ENCODE measurements at places on chromosomes 1 and 21.

- DNase-seq: no peak
Observed at GRCh38 chr1:27218736-27219135, 15.7 kb upstream of the WDTC1 start.

GRCh38 chr21:42291751-42292562, 23.3 kb downstream of the TFF3 start:
- DNase-seq: no peak

DNA sequence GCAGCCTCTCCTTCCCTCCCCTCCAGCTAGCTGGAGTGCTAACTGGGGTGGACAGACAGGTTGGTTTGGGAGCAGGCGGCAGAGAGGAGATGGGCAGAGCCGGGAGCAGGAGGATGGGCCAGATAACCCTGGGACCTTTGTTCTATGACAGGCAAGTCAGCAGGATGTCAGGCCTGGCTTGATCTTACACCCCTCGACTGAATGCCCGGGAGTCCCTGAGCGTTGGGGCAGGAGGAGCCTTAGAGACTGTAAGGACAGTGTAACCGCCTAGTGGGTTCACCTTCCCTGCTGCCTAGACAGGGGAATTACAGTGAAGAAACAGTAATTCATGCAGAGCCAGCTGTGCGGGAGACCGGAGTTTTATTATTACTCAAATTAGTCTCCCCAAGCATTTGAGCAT, 60.2 kb downstream of the MDM4 start:
- DNase-seq: no peak

- DNase-seq: peak; percentile 14
Observed at GRCh38 chr1:239386453-239387303, at the start of gene CHRM3. Gene CHRM3, plus strand, starts transcription at chr1:239386568. Its CDS starts 520,884 bp downstream, at chr1:239907452.

GRCh38 chr1:230215031-230215430, 148.0 kb downstream of the GALNT2 start:
- DNase-seq: no peak

- DNase-seq: no peak
Observed at GRCh38 chr1:245752561-245752960, 597.8 kb downstream of the KIF26B start.

DNA sequence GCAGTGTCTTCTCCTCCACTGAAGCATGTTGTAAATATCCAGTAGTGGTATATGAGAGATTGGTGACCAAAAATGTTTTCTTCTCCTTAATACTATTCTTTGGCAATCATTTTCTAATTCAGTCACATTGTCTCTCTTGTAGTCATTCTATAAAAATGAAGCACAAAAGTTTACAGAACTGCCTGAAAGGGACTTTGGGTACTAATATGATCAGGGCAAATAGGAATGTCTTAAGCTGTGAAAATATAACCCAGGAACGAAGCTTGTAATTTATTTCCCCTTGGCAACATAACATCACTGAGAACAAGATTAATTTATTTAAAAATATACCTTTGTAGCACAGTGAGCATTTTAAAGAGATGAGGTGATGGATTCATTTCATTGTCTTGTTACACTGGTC, 4.9 kb downstream of the B3GALT2 start:
- no peak for DNase-seq

DNA sequence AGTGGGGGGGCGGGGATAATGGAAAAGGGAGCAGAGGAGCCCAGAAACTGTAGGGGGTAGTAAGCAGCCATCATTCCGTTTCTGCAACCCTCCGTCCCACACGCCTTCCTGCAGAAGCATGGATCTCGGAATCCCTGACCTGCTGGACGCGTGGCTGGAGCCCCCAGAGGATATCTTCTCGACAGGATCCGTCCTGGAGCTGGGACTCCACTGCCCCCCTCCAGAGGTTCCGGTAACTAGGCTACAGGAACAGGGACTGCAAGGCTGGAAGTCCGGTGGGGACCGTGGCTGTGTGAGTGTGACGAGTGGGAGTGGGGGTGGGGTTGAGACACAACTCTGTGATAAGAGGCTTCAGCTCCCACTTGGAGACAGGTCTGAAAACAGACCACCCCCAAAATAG, 706 bp downstream of the CREB3L4 start:
- no peak for DNase-seq

- no peak for DNase-seq
Observed at GRCh38 chr1:112444269-112444668, 48.3 kb downstream of the CTTNBP2NL start.

GRCh38 chr1:177278626-177279390, 108.0 kb downstream of the BRINP2 start:
- no peak for DNase-seq

GRCh38 chr1:1779691-1780597, 1.7 kb upstream of the NADK start:
- DNase-seq: no peak

- DNase-seq: no peak
Observed at GRCh38 chr1:65688848-65689247, 103.8 kb upstream of the PDE4B start.

GRCh38 chr1:161351482-161351881, 16.2 kb downstream of the CFAP126 start:
- no peak for DNase-seq

DNA sequence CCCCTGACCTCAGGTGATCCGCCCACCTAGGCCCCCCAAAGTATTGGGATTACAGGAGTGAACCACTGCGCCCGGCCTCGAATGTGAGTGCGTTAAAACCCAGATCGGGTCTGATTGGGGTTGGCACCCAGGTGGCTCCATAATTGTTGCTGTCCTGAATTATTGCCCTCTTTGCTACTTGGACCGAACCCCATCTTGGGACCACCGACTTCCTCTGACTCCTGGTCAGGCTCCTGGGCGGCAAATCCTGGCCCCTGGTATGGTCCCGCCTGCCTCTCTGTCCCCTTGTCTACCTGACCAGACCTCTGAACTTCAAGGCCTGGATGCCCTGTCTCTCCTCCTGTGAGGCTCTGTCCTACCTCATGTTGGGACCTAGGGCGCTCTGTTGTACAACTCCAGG, 32.8 kb downstream of the L1TD1 start:
- no peak for DNase-seq

DNA sequence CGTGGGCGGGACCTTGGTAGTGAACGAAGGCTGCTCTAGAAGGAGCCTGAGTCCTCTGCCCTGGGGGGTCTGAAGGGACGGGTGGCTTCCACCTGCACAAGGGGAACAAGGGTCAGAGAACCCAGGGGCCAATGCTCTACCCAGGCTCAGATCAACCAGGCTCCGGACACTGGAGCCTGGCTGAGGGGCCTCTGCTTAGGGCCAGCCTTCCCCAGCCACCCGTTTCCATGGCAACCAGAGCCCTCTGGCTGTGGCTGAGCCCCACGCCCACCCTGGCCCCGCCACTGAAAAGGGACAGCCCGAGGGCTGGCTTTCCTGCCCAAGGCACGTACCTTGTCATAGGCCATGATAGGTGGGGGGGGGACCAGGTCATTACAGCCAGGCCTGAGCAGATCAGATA, 724.6 kb downstream of the PTPRU start:
- DNase-seq: no peak

DNA sequence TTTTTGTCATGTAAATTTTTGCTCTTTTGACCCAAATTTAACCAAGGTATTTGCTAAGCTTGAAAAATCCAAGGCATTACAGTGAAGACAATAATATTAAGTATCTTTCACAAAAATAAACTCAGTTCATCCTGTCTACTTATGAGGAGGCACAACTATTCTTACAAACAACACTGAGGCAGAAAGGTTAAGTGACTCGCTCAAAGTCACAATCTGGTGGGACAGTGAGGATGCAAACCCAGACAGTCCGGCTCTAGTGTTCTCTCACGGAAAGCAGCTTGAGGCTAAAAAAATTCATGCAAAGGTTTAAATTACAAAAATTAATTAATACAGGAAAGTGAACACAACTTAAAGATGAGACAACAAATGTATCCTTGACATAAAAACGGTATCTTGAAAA, 125.3 kb downstream of the SIPA1L2 start:
- no peak for DNase-seq

DNA sequence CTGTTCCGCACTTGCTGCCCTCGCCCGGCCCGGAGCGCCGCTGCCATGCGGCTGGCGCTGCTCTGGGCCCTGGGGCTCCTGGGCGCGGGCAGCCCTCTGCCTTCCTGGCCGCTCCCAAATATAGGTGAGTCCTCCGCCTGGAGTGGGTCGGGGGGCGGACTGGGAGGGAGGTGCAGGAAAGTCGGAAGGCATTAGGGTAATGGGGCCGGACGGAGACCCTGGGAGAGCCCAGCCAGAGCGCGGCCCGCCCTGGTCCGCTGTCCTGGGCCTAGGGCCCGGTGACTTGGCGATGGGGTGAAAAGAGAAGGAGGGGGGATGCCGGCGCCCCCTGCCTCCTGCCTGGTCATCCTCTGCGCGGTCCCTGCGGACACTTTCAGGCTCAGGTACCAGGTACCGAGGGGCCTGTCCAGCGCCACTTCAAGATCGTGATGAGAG, 243 bp downstream of the ADAM15 start:
- DNase-seq: no peak

GRCh38 chr1:8604041-8604945, 213.1 kb downstream of the RERE start:
- peak; percentile 33 for DNase-seq

- DNase-seq: no peak
Observed at GRCh38 chr1:43937179-43937865, 3.7 kb downstream of the ARTN start.

GRCh38 chr1:53077599-53077965, 15.6 kb downstream of the PODN start:
- DNase-seq: no peak

GRCh38 chr1:107795441-107795840, 169.5 kb downstream of the VAV3 start:
- DNase-seq: no peak

- DNase-seq: no peak
Observed at GRCh38 chr21:44332383-44332782, 6.8 kb downstream of the CFAP410 start.

- no peak for DNase-seq
Observed at GRCh38 chr1:219113261-219113660, 60.4 kb upstream of the LYPLAL1 start.

- DNase-seq: no peak
Observed at GRCh38 chr1:117695796-117696490, 90.1 kb downstream of the TENT5C start.

DNA sequence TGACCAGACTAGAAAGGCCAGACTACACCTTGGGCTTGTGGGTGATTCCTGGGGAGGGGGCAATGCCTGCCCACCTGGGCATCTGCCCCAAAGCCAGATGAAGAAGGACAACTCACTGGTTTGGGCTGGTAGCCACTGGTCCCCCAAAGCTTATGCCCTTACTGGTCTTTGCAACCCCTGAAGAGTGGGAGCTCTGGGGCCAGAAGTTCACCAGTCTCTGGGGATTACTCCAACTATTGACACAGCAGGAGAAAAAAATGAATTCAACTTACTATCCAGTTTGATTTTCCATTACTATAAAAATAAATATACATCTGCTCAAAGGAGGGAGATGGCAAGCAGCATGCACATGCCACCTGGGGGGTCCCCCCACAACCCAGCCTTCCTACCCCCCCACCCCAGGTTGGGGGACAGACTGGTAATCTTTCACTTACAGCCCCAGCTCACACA, 2.6 kb downstream of the AHDC1 start:
- DNase-seq: no peak

- no peak for DNase-seq
Observed at GRCh38 chr1:33608825-33609400, 136.5 kb downstream of the ZSCAN20 start.

- no peak for DNase-seq
Observed at GRCh38 chr1:43452789-43453441, 816 bp downstream of the HYI start.

- DNase-seq: no peak
Observed at GRCh38 chr1:116453906-116454305, 80.9 kb downstream of the ATP1A1 start.

- no peak for DNase-seq
Observed at GRCh38 chr1:55823541-55824250, 608.5 kb upstream of the USP24 start.

DNA sequence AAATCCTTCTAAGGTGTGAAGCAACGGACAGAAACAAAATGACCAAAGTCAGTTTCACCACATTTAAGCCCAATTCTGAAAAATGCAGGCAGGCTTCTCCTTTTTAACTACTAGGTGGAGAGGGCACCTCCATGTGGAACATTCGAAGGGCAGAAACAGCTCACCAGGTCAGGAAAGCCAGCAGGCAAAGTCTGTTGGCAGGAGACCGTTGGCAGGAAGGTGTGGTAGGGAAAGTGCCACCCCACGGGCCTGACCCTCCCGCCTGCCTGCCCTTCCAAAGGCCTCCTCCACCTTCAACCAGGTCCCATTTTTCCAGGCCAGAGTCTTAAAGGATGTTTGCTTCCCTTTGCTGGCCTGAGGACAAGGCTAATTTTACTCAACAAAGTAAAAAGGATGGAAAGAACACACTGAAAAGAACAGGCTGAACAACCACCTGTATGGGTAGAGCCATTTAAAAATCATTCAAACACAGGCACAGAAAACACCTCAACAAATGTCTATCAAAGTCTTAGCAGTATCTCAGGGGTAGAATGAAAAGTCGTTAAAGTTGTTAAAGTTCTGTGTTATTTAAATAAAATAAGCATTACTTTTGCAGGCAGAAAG, 26.4 kb downstream of the CAPZB start:
- DNase-seq: no peak

DNA sequence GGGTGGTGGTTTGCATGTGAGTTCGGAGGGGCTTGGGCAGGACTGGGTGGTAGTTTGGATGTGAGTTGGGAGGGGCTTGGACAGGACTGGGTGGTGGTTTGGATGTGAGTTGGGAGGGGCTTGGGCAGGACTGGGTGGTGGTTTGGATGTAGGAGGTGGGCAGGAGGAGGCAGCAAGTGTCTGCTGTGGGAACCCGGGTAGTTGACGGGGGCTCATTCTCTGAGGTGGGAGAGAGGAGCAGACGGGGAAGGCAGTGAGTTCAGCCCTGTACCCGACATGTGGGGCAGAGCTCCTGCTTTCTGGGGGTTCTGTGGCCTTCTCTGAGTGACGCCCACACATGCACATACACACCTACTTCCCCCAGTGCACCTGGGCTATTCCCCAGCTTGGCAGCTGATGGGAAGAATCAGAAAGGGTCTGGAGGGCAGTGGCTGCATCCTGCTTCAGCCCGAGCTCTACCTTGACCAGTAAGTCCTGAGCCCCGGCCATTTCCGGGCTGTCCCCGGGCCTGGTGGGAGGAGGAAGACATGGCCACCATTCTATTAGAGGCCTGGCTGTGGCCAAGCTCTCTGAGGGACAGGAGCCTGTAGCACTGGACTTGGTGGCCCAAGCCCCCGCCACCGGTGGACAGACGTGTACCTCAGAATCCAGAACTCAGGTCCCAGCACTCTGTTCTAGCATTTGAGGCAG, 58.1 kb downstream of the EDN2 start:
- DNase-seq: no peak

- no peak for DNase-seq
Observed at GRCh38 chr1:203513585-203514031, 19.7 kb downstream of the OPTC start.

DNA sequence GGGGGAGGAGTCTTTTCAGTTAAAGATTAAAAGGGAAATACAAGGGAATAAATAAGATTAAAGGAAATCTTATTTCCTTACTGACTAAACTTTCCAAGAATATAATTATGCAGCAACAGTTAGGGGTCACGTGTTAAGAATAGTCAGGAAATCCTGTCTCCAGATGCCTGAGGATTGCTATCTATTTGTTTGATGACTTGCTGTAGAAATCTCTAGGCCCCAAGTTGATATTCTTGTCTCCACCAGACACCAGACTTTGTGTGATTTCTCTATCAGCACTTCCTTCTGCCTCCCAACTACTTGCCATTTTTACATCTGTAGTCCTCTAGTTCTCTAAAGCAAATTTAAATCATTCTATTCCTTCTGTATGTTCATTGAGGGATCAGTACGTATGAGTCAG, 77.5 kb downstream of the RPAP2 start:
- DNase-seq: no peak
